Stimulated activated CD4-positive, alpha-beta T cell treated with anti-CD3 and anti-CD28 coated beads, TNF-alpha, amount 100 ng/mL, for 1 hour (primary cell): ENCODE measurements at places on chromosomes 2 and 18.

DNA sequence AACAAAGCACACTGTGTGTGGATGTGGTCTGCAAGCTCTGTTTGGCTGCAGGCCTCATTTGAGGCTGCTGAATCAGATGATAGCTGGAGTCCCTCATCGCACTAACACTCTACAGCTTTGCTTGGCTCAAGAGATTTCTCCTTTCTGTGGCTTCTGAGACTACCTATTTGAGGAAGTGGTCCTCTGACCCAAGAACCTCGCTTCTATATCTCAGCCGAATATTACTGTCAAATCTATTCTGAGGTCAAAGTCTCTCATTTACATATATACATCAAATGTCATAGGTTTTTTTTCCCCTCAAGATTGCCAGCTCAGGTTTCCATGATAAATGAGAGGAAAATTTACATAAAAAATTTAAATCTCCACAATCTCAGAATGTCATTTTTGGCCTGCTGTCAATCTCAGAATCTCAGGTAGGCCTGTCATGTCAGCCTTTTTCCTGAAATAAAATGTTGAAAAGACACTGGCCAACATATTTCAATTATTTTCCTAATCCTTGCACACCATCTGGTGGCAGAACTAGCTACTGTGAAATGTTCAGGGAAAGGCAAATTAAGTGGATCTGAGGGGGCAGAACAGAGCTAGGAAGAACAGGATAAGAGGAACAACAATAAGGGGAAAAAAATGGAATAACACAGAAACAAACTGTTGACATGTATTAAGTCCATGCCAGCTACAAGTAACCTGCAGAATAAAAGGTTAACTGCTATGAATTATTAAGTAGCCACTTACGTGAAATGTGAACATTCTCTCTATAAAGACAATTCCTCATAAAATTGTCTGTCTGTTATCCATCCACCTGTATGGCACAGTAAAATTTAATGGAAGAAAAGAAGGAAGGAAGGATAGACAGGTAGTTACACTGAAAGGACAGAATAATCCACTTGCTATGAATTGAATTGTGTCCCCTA, 39.3 kb downstream of the AP1S3 start:
- no peak for DNase-seq

GRCh38 chr2:230575642-230576324, 136.9 kb upstream of the CAB39 start:
- DNase-seq, result peak; percentile 5

- no peak for DNase-seq
Observed at GRCh38 chr18:4017480-4017879, 437.6 kb downstream of the DLGAP1 start.

- no peak for DNase-seq
Observed at GRCh38 chr18:43883886-43884285, 606.6 kb upstream of the SYT4 start.

GRCh38 chr2:12286347-12286746, 430.4 kb upstream of the TRIB2 start:
- no peak for DNase-seq

GRCh38 chr2:128970332-128971116, 651.9 kb upstream of the HS6ST1 start:
- DNase-seq, result no peak

- DNase-seq, result no peak
Observed at GRCh38 chr2:124145982-124146381, 120.9 kb downstream of the CNTNAP5 start.
